ENCODE measurements at places on chromosomes 5 and 9.

DNA sequence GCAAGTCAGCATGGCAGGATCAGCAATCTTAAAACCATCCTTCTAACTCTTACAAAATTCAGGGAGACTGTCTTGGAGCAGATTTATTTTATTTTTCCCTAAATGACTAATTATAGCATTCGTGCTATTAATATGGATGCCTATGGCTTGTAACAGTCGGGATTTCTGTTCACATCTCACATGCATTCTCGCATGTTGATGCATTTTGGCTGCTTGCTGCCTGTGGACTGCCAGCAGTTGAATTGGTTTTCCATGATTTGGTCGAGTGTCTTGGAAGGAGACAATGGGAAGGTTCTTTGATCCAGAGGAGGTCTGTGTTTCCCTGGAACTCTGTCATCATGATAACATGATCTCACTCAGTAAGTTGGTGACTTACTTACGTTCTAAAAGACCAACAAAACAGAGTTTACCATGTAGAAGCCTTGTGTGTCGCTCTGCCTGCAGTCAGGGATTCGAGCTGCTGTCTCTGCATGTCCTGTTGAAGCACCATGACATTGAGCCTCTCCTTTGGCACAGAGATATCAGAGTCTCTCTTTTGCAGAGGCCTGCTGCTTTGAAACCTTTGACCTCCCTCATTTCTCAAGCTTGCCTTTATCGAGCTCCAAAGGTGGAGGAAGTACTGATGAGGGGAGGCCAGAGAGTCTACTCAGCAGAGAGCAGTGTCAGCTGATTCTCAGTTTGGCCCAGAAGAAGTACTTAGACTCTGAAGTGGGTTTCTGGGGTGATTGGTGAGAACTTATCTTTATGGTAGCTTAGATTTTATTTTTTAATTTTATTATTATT is 82.4 kb downstream of the ARHGAP26 start:
- DNase-seq: no peak

DNA sequence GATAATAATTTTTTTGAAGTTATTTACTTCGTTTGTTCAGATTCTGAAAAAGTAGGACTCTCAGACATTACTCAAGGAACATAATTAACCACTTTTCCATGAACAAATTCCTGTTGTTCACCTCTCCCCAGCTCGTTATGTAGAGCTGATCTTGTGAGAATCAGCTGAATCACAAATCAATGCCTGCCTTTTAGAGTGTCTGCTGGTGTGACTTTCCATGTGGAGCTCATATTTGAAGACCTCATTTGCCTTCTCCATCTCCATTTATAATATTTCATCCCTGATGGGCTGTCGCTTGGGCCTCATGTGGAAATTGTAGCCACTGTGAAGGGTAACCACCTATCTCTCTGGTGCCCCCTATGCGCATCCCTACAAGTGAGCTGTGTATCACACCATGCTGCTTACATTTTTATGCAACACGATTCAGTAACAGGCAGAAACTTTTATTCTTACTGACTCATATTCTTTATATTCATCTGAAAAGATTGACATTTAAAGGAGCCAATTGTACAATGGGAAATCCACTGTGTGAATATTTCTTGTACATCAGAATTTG is 111.3 kb downstream of the STK32A start:
- no peak for DNase-seq

GRCh38 chr9:137988051-137988450 is 110.5 kb downstream of the CACNA1B start:
- DNase-seq: no peak

- DNase-seq: no peak
Measured at GRCh38 chr5:173925449-173926071, 37.4 kb downstream of the CPEB4 start.

GRCh38 chr5:44942524-44943001 is 133.8 kb downstream of the MRPS30 start:
- no peak for DNase-seq

GRCh38 chr5:158911693-158912363 is 187.9 kb downstream of the EBF1 start:
- DNase-seq: no peak
